ENCODE measurements at places on chromosomes 6 and 20. TPM values are rescaled to one million over a fixed set of nuclear protein-coding genes. Genes with fewer than 3 reads are reported as not detected.

DNA sequence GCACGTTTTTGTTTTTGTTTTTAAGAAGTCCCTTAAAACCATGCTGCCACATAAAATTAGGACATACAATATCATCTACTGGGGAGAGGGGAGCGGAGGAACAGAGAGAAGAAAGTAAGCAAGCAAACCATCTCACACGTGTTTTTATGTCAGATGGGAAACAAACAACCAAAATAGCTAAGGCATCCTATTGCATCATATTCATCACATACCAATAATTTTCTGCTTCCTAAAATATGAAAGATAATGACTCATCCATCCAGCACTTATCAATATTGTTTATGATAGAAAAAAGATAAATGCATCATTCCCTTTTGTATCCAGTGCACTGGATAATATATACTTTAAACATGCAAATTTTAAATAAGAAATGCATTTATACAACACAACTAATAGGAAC, 329.6 kb downstream of the RNGTT start:
- no peak for DNase-seq
- H3K4me3 ChIP-seq, result no peak overlapping the region
- no peaks in the 10 kb centered on the region for H3K36me3 ChIP-seq
- H3K27me3 ChIP-seq, result no peaks in the 10 kb centered on the region
- no peaks in the 10 kb centered on the region for H3K4me1 ChIP-seq
- no peak overlapping the region for H3K27ac ChIP-seq

- H3K27ac ChIP-seq, result no peak overlapping the region
- H3K36me3 ChIP-seq, result no peaks in the 10 kb centered on the region
- H3K4me3 ChIP-seq, result no peak overlapping the region
Measured at GRCh38 chr6:168901076-168901475, 352.6 kb downstream of the THBS2 start.

- no peak overlapping the region for H3K4me3 ChIP-seq
- no peak overlapping the region for H3K27ac ChIP-seq
- no peaks in the 10 kb centered on the region for H3K4me1 ChIP-seq
- no peak for DNase-seq
- H3K36me3 ChIP-seq, result no peaks in the 10 kb centered on the region
Measured at GRCh38 chr6:8947900-8948299, 512.6 kb upstream of the SLC35B3 start.

GRCh38 chr20:1001911-1002681, at the start of gene RSPO4:
TSS of gene RSPO4 (minus strand) at chr20:1002311. CDS start at chr20:1002164, 147 bp downstream.
- no peaks in the 10 kb centered on the region for H3K4me1 ChIP-seq
- no peaks in the 10 kb centered on the region for H3K36me3 ChIP-seq
- peak; percentile 86 for DNase-seq
- peak within 1 kb of the TSS; percentile 56 for H3K27ac ChIP-seq
- peak within 1 kb of the TSS; percentile 36 for H3K4me3 ChIP-seq
- H3K27me3 ChIP-seq, result peaks cover 11% of the 10 kb centered on the region

DNA sequence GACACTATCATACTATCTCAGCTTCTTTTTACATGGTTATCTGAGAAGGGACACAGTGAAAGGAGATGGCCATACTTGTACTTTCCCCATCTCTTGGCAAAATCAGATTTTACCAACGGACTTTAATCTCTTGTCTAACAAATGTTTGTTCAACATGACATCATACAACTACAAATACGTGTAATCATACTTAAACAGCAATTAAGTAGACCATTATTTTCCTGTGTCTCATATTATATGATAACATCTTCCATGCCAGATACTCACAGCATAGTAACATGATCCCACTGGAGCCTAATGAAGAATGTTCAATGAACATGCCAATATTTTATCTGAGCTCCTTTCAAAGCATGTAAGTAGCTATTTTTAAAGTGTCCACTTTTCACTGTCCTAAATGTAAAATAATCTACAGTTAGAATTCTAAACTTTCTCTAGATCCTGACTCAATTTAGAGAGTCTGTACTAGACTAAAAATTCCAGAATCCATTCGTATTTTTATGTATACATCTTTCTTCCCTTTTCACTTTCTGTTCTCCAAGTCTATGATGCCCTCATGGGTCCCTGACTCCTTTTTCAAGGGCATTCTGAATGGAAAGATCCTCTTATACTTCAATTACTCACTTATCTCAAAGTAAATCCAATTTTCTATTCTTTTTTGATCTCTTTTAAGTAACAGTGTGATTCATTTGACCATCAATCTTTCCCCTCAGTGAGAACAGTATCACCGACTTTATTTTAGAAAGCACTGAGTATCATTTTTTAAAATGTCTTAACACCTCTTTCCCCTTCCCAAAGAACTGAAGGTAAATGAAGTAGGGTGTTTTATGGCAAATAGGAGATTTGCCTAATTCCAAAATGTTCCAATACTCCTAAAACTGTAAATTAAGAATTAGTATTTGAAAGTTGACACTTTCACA, 133.5 kb downstream of the CDK19 start:
- H3K36me3 ChIP-seq, result no peaks in the 10 kb centered on the region
- no peaks in the 10 kb centered on the region for H3K27me3 ChIP-seq
- H3K4me3 ChIP-seq, result no peak overlapping the region
- peaks cover 8% of the 10 kb centered on the region for H3K4me1 ChIP-seq
- no peak overlapping the region for H3K27ac ChIP-seq
- no peak for DNase-seq

- DNase-seq, result no peak
- H3K27me3 ChIP-seq, result no peaks in the 10 kb centered on the region
- H3K4me1 ChIP-seq, result peaks cover 10% of the 10 kb centered on the region
- H3K36me3 ChIP-seq, result no peaks in the 10 kb centered on the region
- H3K4me3 ChIP-seq, result no peak overlapping the region
Measured at GRCh38 chr6:33999567-33999966, 146.3 kb downstream of the GRM4 start.

GRCh38 chr6:157323255-157323965, at the start of gene TMEM242:
TSS of gene TMEM242 (minus strand) at chr6:157323519. CDS start at chr6:157323499, 20 bp downstream.
- no peaks in the 10 kb centered on the region for H3K27me3 ChIP-seq
- H3K36me3 ChIP-seq, result no peaks in the 10 kb centered on the region
- peak within 1 kb of the TSS; percentile 80 for H3K4me3 ChIP-seq
- peaks cover 15% of the 10 kb centered on the region for H3K4me1 ChIP-seq
- DNase-seq, result peak; percentile 95

GRCh38 chr6:37698264-37699137, 818 bp upstream of the MDGA1 start:
- peaks cover 30% of the 10 kb centered on the region for H3K4me1 ChIP-seq
- H3K4me3 ChIP-seq, result peak overlapping the region; percentile 70
- H3K36me3 ChIP-seq, result no peaks in the 10 kb centered on the region
- H3K27ac ChIP-seq, result peak overlapping the region; percentile 51
- no peak for DNase-seq

- no peak for DNase-seq
- no peak overlapping the region for H3K4me3 ChIP-seq
- H3K4me1 ChIP-seq, result peaks cover 28% of the 10 kb centered on the region
- no peaks in the 10 kb centered on the region for H3K36me3 ChIP-seq
- H3K27ac ChIP-seq, result peak overlapping the region; percentile 89
- H3K27me3 ChIP-seq, result no peaks in the 10 kb centered on the region
Measured at GRCh38 chr6:37104824-37105147, 65.2 kb upstream of the PIM1 start.

DNA sequence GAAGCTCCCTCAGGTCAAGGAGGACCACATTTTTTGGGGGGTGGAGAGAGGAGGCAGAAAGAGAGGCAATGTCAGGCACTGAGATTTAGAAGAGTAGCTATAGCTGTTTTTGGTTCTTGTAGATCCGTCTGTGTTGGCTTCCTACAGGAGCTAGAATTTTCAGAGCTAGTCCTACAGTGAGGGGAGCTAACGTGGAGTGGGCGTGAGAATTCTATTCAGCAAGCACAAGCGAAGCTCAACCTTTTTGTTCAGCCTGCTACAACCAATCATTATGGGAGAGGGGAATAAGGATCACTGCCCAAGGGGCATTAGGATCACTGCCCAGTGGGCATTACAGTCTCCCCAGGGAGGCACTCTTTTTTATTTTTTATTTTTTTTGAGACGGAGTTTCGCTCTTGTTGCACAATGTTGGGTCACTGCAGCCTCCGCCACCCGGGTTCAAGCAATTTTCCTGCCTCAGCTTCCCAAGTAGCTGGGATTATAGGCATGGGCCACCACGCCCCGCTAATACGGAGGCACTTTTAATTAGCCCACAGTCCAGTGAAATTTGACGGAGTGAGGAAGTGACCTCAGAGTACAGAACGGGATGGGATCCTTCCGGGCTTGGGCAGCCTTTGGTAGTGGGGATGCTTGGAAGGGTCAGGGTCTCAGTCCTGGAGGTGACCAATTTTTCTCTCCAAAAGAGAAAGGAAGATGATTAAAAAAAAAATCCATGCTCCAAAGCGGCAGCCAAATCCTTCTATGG, 1.1 kb upstream of the PANK2 start:
- no peaks in the 10 kb centered on the region for H3K27me3 ChIP-seq
- H3K36me3 ChIP-seq, result no peaks in the 10 kb centered on the region
- H3K27ac ChIP-seq, result peak overlapping the region; percentile 100
- DNase-seq, result peak; percentile 38
- peak overlapping the region; percentile 97 for H3K4me3 ChIP-seq
- H3K4me1 ChIP-seq, result peaks cover 45% of the 10 kb centered on the region

GRCh38 chr6:105733556-105734162, 330.8 kb upstream of the PREP start:
- no peak overlapping the region for H3K27ac ChIP-seq
- no peaks in the 10 kb centered on the region for H3K27me3 ChIP-seq
- no peaks in the 10 kb centered on the region for H3K36me3 ChIP-seq
- H3K4me1 ChIP-seq, result no peaks in the 10 kb centered on the region
- DNase-seq, result no peak

DNA sequence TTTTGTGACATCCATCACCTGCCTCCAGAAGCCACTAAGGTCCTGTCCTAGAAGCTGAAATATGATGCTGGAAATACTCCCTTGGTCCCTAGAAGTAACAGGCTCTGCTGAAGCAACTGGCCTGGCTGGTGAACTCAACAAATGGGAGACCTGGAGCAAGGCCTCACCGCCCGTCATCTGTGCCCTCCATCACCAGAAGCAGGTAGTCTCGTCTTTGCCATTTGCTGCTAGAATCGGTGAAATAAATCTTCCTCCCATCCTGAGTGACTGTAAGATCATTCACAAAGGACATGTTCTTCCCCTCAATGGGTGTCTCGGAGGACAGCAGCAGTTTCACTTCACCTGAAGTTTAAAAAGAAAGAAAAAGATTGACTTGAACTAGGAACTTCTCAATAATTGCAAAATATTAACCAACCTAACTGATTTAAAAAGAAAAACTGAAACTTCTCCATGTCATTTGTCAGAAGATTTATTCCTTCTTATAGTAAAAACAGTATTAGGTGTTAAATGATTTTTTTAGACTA, 21.0 kb downstream of the CST7 start:
- H3K4me1 ChIP-seq, result no peaks in the 10 kb centered on the region
- no peaks in the 10 kb centered on the region for H3K27me3 ChIP-seq
- H3K36me3 ChIP-seq, result peaks cover 9% of the 10 kb centered on the region
- no peak overlapping the region for H3K4me3 ChIP-seq
- H3K27ac ChIP-seq, result no peak overlapping the region

DNA sequence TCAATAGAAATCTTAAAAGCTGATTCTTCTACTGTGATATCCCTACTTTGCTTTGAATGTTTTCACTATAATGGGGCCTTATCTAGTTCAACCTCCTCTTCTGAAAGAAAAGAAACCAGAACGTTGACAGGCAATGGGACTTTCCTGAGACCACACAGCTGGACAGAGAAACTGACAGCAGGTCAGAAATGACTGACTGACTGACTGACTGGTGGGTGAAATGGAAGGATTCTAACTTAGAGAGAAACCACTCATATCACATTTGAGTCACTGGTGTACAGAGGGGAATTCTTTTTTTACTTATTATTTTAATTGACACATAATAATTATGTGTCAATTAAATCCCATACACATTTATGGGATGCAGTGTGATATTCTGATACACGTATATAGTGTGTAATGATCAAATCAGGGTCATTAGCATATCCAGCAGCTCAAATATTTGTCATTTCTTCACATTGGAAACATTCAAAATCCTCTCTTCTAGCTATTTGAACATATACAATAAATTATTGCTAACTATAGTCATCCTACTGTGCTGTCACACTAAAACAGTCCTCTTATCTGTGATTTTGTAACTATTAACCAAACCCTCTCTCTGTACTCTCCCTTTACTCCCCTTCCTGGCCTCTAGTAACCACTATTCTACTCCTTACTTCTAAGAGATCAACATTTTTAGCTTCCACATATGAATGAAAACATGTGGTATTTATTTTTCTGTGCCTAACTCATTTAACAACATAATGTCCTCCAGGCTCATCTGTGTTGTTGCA, 64.8 kb upstream of the NRSN1 start:
- no peak overlapping the region for H3K27ac ChIP-seq
- no peak for DNase-seq
- no peak overlapping the region for H3K4me3 ChIP-seq
- H3K36me3 ChIP-seq, result no peaks in the 10 kb centered on the region

DNA sequence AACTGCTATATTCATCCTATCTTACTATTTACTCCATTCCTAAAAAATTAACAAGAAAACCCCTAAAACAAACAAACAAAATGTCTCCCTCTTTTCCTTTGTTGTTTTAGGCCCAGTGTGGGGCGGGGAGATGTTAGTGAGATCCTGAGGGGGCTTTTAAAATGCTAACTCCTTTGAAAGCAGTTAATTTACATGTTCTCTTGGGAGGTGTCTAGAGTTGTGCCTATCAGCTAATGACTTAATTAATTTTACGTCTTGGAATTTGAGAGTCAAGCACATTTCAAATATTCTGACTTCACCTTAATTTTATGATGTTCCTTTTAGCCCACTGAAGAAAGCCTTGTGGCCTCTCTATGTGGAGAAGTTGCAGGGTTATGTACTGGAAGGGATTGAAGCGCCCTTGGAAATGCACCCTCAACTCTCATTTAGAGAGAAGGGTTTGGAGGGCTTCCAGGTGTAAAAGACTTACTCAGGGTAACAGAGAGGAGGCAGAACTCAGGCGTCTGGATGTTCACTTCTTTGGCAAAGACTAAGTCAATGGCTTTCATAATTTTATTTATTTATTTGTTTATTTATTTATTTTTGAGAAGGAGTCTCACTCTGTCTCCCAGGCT, 4.9 kb downstream of the SASH1 start:
- H3K36me3 ChIP-seq, result no peaks in the 10 kb centered on the region
- peaks cover 32% of the 10 kb centered on the region for H3K4me1 ChIP-seq
- DNase-seq, result no peak
- H3K27ac ChIP-seq, result peak overlapping the region; percentile 45
- H3K4me3 ChIP-seq, result no peak overlapping the region
- H3K27me3 ChIP-seq, result no peaks in the 10 kb centered on the region

GRCh38 chr6:130520221-130520620, 154.4 kb downstream of the TMEM200A start:
- H3K4me1 ChIP-seq, result no peaks in the 10 kb centered on the region
- no peak overlapping the region for H3K4me3 ChIP-seq
- H3K27ac ChIP-seq, result no peak overlapping the region
- H3K36me3 ChIP-seq, result no peaks in the 10 kb centered on the region
- no peak for DNase-seq

- H3K27ac ChIP-seq, result no peak overlapping the region
- H3K4me1 ChIP-seq, result no peaks in the 10 kb centered on the region
- no peak overlapping the region for H3K4me3 ChIP-seq
- H3K27me3 ChIP-seq, result no peaks in the 10 kb centered on the region
- no peaks in the 10 kb centered on the region for H3K36me3 ChIP-seq
Measured at GRCh38 chr6:129238991-129239390, 356.1 kb downstream of the LAMA2 start.

- no peak for DNase-seq
- H3K27ac ChIP-seq, result no peak overlapping the region
- H3K27me3 ChIP-seq, result no peaks in the 10 kb centered on the region
- H3K4me3 ChIP-seq, result no peak overlapping the region
- H3K4me1 ChIP-seq, result no peaks in the 10 kb centered on the region
Measured at GRCh38 chr6:55069132-55069781, 105.1 kb upstream of the HCRTR2 start.

The AHCY gene
- total RNA-seq, result 75.3 TPM

The KIF25 gene
- total RNA-seq, result not detected

The HMGCLL1 gene
- 1.6 TPM for total RNA-seq

The WFDC5 gene
- total RNA-seq, result not detected

The KCNG1 gene
- 0.37 TPM for total RNA-seq

The RPS6KA2 gene
- 179 TPM for total RNA-seq

The SLC22A2 gene
- total RNA-seq, result not detected

The COL20A1 gene
- total RNA-seq, result 0.03 TPM

The HLA-DQB1 gene
- 9.2 TPM for total RNA-seq

The CUTA gene
- total RNA-seq, result 171 TPM

Measured in upper lobe of left lung (tissue), 6 donors.